ENCODE measurements at places on chromosomes 6 and 20.

GRCh38 chr20:50814438-50815161 is 19.7 kb downstream of the BCAS4 start:
- no peak for DNase-seq

GRCh38 chr20:8527998-8528723 is 396.1 kb downstream of the PLCB1 start:
- DNase-seq = peak; percentile 92

GRCh38 chr6:116564311-116564710 is 7.0 kb upstream of the RWDD1 start:
- DNase-seq = peak; percentile 72

- no peak for DNase-seq
Measured at GRCh38 chr20:2118783-2119182, 17.2 kb downstream of the STK35 start.

DNA sequence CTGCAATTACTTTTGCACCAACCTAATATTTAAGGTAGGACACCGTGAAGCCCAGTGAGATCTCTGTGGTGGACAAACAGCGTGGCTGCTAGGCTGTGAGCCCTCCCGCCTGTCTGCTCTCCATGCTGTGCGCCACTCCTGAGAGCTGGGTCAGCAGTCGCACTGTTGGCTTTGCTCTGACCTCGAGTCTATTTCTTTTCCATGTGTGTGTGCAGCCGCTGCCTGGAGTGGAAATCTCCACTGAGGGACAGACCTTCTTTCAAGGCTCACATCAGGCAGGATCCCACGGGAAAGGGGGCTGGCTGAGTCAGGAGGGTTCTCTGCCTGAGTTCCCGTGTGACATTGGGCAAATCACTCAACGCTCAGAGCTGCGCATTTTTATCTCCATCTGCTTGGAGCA is 27.1 kb downstream of the RIPOR3 start:
- DNase-seq = no peak

DNA sequence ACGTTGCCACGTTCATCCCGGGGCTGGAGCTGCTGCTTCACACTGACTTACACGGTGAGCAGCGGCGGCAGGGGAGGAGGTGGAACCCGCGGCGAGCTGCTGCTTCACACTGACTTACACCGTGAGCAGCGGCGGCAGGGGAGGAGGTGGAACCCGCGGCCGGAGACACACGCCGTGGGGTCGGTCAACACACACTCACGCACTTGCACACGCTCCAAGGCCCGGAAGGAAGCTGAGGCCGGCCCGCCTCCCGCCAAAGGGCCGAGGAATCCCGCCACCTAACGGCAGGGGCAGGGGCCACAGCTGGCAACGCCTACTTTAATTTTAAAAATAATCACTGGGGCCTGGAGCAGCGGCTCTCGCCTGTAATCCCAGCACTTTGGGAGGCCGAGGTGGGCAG is 94.4 kb upstream of the FOXC1 start:
- no peak for DNase-seq

DNA sequence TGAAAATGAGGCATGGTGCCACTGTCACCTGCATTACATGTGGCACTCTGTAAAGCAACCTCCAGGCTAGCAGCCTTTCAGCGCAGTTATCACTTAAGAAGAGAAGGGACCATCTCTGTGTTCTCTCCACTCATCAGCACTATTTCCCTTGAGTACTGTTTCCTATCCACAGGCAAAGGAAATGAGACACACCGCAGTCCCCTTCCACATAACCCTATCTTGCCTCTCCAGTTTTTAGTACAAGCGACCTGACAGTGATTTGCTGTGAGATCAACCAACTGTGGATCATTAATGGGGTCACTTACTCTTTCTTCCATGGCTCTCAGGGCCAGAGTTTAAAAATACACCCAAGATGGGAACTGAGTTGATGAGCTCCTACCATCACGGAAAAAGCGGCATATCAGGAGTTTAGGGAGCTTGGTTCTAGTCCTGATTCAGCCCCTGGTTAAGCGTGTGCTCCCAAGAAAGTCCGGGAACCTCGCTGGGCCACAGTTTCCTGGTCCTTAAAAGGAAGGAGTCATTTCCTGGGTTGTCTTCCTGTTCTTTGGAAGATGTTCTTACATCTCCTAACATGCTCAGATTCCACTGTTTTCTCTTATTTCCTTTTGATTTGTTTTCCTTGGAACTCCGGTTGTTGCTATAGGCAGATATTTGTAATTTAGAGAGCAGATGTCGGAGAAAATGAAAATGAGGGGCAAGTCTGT is 27.3 kb downstream of the PRDM1 start:
- no peak for DNase-seq

DNA sequence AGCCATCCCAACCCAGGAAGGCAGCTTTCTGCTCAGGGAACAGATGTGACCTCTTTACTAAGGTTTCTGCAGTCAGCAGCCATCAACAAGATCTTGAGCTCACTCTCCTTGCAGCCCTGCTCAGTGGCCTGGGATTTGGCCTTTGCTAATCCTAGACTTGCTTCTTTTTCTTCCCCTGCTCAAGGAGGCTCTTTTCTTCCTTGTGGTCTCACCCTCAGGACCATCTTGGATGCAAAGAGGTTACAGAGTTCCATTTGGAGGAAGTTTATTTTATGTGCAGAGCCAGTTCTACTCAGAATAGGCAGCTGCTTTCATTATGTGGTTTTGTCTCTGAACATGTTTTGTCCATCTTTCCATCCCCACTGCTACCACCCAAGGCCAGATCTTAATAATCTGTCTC is 49.3 kb downstream of the RALY start:
- DNase-seq = no peak

DNA sequence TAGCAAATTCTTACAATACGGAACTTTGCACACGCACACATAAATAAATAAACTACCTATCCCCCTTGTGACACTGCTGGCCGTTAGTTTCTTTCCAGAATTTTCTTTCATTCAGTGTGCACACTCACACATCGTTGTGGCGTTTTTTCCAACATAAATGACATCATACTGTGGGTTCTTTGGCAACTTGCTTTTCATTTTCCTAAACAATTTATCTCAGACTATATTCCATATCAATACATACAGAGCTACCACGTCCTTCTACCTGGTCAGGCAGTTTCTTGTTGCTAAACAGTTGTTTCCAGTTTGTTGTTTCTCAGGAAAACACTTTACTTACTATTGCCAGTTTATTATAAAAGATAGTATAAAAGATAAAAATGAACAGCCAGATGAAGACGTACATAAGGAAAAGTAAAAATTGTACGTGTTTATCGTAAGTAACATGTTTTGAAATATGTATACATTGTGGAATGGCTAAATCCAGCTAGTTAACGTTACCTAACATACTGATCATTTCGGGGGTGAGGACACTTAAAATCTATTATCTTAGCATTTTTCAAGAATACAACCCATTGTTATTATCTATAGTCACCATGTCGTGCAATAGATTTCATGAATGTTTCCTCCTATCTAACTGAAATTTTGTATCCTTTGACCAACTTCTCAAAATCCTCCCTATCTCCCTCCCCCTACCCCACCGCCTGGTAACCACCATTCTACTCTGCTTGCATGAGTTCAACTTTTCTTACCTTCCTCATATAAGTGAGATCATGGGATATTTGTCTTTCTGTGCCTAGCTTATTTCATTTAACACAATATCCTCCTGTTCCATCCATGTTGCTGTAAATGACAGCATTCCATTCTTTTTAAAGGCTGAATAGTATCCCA is 1.2 kb upstream of the TP53RK start:
- no peak for DNase-seq

GRCh38 chr20:37574199-37574890 is 46.7 kb upstream of the BLCAP start:
- no peak for DNase-seq

GRCh38 chr6:2970753-2971419 is 481 bp downstream of the SERPINB6 start:
- peak; percentile 43 for DNase-seq

GRCh38 chr6:16412171-16412570 is 173.8 kb downstream of the GMPR start:
- DNase-seq = no peak

DNA sequence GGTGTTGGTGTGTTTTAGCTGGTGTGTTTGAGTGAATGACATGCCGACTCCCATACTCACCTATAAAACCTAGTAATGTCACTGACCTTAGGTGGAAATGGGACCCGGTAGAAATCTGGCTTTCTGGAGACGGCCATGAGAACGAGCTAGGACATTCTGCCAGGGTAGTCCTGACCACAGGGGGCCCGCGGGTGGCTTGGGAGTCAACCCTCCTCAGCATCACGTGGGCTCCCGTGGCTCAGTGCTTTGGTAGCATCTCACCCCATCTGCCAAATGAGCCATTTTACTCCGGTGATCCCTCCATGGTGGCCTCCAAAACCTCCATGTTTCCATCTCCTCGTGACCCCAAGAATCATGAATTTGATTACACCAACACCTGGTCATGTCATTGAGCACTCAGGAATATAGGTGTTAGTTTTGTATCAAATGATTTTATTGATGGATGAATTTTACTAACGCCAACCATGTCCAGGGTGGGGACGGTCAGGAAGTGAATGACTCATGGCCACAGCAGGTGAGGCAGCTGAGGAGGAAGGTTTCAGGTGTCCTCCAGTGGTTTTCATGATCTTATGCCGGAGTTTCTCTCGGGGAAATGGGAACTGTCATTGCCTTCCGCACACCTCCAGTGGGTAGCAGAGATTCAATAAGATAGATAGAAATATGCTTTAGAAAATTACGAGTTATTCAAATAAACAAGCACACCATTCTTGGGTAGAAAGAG is 195.0 kb downstream of the SYNDIG1 start:
- DNase-seq = no peak

DNA sequence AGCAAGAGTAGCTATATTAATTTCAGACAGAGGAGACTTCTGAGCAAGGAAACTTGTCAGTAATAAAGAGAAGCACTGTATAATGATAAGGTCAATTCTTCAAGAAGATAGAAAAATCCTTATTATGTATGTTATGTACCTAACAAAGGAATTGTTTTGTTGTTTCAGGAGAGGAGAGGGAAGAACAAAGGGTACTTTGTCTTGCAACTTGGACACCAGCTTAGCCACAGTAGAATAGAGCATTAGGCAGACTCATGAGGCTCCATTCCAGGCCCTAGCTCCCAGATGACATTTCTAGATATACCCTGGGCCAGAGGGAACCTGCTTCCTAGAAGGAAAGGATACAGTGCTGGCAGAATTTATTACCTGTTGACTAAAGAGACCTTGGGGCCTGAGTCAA is 6.5 kb upstream of the NUS1 start:
- no peak for DNase-seq

DNA sequence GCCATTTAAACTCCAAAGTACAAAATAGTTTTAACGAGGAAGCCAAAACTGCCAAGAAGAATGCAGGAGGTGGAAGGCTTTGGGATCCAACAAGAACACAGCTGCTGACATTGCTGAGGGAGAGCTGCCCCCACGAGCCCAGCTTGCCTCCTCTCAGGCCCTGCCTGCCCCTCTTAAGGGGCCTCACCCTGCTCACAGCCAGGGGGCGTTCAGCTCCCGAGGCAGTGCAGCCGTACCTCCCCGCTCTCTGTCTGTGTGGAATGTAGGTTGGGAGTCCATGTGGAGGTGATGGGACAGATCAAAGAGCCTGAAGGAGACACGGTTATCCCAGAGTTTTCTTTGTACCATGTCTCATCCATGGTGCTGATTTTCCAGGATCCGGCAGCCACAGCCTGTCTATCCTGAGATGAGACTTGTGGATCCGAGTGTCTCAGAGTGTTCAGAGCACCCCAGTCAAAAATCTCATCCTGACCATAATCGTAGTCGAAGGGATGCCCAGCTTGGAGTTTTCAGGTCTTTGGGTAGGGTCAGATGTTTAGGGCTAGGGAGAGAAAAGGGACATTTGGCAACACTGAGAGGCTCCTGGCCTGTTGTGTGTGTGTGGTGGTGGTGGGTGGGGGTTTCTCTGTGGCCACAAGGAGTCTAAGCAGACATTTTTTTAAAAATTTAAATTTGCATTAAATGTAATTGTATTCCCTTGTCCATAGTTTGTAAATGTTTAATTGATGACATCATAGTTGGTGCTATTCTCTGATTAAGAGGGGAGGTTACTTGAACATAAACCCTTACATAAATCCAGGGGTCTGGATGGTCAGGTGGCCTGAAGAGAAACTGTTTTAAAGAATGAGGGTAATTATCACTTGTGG is 111.4 kb upstream of the CLDN20 start:
- no peak for DNase-seq

DNA sequence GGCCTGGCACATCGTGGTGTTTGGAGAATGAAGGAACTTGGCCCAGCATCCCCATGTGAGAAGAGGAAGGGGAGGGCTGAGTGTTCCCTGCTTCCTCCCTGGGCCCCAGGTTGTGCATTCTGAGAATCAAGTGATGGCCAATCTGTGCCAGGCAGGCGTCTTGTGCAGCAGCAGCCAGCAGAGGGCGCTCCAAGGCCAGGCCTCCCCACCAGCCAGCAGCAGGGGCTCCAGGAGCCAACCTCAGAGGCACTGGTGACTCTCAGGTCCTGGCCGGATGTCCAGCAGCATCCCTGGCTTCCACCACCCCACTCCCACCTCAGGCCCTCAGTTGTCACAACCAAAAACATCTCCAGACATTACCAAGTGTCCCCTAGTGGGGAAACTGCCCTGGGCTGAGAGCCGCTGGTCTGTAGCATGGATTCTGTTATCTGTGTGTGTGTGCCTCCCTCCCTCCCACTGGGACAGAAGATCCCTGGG is 192.0 kb downstream of the PREX1 start:
- DNase-seq = peak; percentile 51

DNA sequence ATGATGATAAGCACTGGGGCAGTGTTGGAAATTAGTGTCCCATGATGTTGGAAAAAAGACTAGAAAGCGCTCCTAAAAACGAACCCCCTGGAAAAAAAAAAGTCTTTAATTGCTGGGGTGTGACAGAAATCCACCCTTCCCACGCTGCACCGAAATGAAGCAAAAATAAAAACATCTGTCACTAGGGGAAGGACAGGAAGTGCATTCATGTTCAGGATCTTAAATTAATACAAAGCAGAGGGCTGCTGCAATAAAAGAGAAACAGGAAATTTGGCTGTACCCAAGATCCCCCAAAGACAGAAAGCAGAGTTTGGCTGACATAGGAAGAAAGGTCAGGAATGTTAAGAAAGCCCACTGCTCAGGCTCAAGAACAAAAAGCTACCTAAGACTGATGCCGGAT is 333.9 kb downstream of the TBC1D32 start:
- no peak for DNase-seq

DNA sequence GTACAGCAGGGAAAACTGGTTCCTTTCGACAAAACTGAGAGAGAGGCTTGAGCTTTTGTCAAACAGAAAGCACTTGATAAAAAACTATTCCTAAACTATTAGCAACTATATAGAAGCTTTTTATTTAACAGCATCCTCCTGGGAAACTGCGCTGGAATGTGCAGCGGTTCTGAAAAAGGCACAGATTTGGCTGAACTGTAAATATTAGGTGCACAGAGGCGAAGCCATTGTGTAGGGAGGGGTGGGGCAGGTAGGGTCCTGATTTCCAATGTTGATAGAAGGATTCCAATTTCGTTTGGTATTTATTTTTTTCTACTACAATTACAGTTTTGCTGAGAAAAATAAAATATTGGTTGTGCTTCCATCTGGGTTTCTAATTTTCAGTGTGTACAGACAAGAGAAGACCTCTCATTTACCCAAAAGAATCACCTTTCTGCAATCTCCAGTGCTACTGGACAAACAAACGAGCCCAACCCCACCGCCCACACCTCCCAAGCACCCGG is 698 bp upstream of the SH3BGRL2 start:
- DNase-seq = no peak

- no peak for DNase-seq
Measured at GRCh38 chr6:120473804-120474203, 860.5 kb downstream of the TBC1D32 start.

All from fibroblast of skin of scalp (primary cell).